ENCODE measurements at places on chromosomes 2 and 18.

DNA sequence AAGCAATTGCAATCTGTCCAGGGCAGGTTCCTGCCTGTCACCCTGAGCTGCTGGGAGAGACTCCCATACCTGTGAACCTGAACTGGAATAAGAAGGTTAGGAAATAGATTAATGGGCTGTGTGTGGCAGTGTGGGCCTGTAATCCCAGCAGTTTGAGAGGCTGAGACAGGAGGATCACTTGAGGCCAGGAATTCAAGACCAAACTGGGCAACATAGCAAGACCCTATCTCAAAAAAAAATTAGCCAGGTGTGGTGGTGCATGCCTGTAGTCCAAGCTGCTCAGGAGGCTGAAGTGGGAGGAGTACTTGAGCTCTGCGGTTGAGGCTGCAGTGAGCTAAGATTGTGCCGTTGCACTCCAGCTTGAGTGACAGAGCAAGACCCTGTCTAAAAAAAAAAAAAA is 127.7 kb upstream of the DSEL start:
- DNase-seq = no peak

GRCh38 chr18:79516441-79516931 is 120.8 kb downstream of the NFATC1 start:
- no peak for DNase-seq

GRCh38 chr2:54907663-54908062 is 142.6 kb downstream of the RTN4 start:
- DNase-seq = no peak

DNA sequence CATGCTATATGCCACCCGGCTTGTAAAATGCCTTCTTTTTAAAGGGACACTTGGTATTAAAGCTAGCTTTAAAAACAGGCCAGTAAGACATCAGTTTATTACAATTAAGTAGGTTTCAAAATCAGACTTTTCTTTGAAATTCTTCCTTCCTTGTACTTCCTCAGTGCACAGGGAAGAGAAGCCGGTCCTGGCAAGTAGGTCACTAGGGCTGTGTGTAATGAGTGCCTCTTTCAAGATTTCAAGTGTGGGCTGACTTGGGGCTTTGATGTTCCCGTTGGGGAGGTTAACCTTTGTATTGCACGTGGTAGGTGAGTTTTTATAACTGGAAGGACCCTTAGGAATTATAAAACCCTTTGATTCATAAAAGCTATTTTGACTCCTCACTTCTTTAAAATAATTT is 566.4 kb upstream of the ID2 start:
- no peak for DNase-seq

DNA sequence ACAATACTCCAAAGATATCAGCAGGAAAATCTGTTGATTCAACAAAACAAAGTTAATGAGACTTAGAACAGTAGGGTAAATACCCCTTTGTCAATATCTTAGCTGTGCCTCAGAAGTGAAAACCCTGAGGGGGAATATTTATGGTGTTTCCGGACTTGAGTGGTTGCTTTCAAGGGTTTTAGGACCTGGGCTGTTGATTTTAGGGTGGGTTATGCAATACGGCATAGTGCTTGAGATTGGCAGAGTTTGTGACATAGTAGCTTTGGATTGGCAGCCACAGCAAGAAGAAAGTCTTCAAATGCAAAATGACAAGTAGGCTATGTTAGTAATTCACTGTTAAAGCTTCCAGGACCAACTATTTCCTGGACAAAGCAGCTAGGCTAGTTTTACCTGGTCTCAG is 826.3 kb upstream of the CDH2 start:
- DNase-seq = peak; percentile 10

GRCh38 chr2:236938126-236938525 is 147.6 kb upstream of the COPS8 start:
- no peak for DNase-seq

- DNase-seq = no peak
Measured at GRCh38 chr2:237955640-237956401, 11.0 kb upstream of the UBE2F start.

GRCh38 chr2:236576953-236577352 is 7.3 kb downstream of the ACKR3 start:
- no peak for DNase-seq

- DNase-seq = no peak
Measured at GRCh38 chr2:122883849-122884248, 1128.4 kb downstream of the TSN start.

- DNase-seq = no peak
Measured at GRCh38 chr2:203225423-203226039, 13.3 kb upstream of the CYP20A1 start.

DNA sequence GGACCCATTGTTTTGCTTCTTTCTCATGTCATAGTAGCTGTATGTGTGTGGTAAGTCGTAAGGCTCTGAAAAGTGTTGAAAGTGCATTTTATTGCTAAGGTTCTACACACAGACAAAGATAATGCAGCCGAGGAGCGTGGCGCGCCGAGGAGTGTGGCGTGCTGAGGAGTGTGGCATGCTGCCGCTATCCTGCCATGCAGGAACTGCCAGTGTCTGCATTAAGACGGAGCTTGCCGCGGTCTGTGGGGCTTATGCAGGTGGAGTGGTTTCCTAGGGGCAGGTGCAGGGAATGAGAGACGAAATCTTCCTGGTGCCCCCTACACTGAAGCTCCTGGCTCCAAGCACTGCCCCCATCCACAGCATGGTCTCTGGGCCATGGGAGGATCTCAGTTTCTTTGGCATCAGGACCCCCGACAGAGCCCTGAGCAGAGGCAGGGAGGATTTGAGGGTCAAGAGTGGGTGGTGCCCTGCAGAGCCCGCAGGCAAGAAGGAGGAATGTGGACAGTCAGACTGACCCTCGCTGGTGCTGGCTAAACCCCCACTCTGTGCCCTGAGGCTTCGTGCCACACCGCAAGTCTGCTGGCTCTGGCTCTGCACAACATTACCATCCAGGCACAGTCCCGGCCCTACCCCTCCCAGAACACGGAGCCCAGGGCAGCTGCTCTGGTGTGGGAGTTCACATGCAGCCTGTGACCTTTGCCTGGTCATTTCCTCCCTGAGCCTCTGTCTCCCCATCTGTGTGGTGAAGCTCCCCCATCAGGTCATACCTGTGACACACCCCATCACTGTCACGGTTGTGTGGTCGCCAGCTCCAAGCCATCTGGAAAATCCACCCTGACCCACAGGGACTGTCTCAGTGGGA is 3.2 kb downstream of the SNED1 start:
- no peak for DNase-seq

- no peak for DNase-seq
Measured at GRCh38 chr18:21300908-21301200, 58.8 kb downstream of the GREB1L start.
